Amniotic epithelial cell (primary cell): ENCODE measurements at places on chromosomes 13 and 19.
A peak's percentile ranks its signal among the peaks of the same experiment; 100 is the strongest.

DNA sequence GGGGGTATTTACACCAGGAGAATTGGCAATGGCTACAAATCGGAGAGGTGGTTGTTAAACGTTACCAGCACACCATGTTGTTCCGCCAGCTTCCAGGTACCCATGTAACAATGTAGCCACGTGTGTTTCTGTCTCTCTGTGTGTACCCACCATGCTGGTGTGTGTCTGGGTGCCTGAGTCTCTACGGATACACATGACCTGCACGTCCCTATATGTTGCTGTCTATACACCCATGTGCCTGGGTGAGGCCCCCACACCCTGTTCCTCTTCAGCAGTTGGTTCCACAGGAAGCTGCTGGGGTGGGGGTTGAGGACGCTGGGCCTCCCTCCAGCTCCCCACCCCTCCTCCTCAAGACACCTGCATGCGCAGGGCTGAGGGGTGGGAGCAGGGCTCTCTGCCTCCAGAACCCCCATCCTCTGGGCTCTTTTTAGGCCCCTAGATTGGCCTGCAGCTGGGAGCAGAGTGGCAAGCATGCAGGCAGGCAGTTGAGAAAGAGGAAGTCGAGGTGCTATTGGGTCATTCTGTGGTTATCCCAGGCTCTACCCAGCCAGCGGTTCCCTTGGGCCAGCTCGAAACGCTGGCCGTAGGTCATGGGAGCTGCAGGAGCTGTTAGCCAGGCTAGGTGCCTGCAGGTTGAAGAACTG lies at the start of gene ARHGEF18:
Gene ARHGEF18 (plus strand): TSS at position 351 of the 644 bp plus-strand sequence. CDS start 13,954 bp downstream, outside the sequence.
- DNase-seq = no peak

DNA sequence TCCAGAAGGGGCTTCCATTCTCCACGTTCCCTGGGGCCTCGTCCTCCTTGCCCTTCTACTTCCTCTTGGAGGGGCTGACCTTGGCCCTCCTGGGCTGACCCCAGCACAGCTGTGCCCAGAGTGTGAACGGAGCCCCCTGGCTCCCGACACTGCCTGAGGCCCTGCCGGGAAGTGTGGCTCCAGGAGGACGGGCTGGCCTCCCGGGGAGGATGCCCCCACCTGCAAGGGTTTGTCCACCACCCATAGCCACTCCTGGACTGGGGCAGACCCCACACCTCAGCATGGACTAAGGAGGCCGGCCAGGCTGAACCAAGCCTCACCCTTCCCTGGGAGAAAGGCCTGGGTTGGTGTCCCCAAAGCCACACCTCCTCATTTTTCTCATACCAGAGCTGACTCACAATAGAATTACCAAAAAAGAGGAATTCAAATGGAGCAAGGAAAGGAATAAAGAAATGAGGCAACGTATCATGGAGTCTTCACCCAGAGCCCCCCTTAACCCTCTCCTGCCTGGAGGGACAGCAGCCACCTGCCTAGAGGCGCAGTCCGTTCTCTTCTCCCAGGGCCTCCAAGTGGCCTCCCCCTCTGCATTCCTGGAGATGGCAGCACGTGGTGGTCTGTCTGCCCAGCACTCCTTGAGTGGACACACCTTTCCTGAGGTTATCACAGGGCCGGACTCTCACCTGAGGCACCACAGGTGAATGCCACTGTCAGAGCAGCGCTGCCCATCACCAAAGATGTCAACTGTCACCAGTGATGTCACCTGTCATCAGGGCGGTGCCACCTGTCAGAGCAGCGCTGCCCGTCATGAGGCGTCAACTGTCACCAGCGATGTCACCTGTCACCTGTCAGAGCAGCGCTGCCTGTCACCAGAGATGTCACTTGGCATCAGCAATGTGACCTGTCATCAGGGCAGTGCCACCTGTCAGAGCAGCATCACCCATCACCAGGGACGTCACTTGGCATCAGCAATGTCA lies 3.1 kb upstream of the C13orf46 start:
- peak; percentile 58 for DNase-seq

- DNase-seq = no peak
These were observed 13.6 kb downstream of the GPATCH1 start for GRCh38 chr19:33094436-33095067.

DNA sequence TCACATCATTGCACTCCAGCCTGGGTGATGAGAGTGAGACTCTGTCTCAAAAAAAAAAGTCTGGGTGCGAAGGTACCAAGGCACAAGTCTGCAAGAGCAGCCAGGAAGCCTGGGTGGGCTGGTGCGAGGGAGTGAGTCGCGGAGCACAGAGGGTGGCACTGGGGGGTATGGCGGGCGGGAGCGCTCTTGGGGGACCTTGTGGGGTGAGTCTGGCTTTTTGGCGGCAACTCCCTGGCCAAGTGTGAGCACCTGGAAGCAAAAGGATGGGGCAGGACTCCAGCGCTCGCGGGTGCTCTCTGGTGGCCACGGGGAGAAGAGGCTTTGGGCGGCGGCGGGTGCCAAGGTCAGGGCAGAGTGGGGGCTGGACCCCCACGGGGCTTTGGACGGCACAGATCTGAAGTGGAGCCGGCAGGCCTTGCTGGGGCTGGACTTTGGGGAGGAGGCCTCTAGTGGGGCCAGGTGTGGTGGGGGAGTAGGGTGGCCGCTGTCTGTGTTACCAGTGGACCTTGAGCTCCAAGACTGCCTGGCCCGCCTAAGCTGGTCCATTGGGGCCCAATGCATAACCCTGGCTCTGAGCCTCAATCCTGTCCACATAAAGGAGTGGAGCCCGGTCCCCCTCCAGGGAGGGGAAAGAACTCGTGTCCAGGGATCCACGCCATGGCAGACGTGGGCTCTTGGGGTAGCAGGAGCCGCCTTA lies 1.6 kb downstream of the P2RY11 start:
- DNase-seq = peak; percentile 23

DNA sequence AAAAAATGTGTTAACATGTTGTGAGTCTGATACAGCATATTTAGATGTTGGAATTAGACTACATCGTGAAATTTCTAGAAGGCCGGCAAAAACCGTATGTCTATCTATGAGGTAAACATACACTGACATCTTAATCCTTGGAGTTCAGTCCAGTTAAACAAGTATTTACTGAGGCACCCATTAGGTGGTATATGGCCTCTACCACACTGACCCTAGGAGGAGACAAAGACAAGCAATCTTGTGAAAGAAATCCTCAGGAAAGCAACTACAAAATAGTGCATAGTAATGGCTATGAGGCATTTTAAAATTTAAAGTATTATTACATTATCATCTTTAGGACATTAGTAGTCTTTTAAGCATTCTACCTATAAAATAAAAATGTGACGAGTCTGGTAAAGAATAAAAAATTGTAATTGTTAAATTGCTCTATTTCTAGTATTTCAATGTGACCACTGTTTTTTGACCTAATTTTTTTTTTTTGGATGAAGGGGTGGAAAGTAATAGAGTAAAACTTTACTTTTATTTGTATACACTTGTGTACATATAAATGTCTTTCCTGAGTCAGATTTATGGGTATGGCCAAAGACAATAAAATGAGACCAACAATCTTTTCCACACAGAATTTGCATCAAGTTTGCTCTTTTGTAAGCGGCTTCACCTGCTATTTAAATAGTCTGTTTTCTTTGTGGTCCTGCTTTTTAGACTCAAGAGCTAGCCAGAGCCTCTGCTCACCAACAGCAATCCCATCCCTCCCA lies 50.5 kb downstream of the KATNAL1 start:
- DNase-seq = peak; percentile 59

GRCh38 chr13:98285317-98285716 lies 108.2 kb upstream of the RNF113B start:
- DNase-seq = peak; percentile 37

- DNase-seq = peak; percentile 1
These were observed 1589.1 kb upstream of the SPRY2 start for GRCh38 chr13:81929988-81930387.

- DNase-seq = no peak
These were observed 366 bp upstream of the KL start for GRCh38 chr13:33015791-33016323.

GRCh38 chr19:18290302-18291018 lies 9.0 kb upstream of the JUND start:
- DNase-seq = peak; percentile 49

DNA sequence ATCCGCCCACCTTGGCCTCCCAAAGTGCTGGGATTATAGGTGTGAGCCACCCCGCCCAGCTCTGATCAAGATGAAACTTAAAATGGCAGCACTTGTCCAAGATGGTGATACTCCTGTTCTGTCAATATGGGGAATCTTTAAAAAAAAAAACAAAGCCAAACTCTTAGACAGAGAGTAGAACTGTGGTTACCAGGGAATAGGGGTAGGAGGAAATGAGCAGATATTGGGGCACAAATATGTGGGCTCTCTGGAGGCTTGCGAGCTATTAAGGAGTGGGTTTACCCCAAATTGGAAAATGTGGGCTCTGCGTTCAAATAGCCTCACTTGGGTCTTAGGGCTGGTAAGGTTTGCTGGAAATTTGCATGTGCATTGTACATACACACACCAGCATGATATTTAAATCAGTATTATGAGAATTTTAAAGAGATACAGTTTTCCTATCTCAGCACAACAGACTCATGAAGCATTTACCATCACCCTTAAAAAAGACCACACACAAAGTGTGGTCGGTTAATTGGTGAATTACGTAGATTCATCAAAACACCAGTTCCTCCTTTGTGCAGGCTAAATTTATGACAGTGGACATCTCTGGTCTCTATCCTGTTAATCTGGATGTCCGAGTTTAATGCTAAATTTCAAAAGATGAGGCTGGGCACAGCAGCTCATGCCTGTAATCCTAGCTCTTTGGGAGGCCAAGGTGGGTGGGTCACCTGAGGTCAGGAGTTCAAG lies 11.3 kb downstream of the CD70 start:
- DNase-seq = no peak

GRCh38 chr19:17872251-17873001 lies 681 bp downstream of the SLC5A5 start:
- no peak for DNase-seq

DNA sequence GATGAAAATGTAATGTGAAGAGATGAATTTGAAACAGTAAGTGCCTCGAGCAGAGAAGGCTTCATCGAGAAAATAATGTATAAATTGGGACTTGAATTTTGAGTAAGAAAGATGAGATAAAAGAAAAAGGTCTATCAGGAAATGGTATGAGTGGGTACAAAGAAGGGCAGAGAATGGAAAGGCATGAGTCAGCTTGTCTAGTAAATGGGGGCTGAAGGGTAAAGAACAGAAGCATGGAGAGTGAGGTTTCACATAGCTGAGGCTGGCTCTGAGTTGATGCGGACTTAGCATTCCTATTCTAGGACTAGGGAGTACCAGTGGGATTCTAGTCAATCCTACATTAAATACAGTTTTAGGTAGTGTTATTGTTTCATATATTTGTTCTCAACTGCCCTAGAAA lies 85.8 kb downstream of the ZC3H13 start:
- no peak for DNase-seq

DNA sequence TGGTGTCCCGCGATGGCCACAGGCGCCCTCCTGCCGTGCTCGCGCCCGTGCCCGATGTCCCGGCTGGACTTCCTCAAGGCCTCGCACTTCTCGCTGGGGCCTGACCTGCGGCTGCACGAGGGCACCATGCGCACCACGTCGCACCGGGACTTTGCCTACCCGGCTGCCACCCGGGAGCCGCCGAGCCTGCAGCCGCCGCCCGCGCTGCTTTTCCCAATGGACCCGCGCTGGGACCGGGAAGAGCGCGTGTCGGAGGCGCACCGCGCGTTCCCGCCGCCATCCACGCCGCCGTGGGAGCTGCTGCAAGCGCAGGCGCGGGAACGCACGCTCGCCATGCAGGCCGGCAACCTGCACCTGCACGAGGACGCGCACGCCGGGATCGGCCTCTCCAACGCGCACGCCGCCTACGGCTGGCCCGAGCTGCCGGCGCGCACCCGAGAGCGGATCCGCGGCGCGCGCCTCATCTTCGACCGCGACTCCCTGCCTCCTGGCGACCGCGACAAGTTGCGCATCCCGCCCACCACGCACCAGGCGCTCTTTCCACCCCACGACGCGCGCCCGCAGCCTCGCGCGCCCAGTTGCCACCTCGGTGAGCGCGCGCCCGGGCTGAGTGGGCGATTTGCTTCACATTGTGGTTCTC lies 12.1 kb upstream of the PEX11G start:
- DNase-seq = peak; percentile 56

DNA sequence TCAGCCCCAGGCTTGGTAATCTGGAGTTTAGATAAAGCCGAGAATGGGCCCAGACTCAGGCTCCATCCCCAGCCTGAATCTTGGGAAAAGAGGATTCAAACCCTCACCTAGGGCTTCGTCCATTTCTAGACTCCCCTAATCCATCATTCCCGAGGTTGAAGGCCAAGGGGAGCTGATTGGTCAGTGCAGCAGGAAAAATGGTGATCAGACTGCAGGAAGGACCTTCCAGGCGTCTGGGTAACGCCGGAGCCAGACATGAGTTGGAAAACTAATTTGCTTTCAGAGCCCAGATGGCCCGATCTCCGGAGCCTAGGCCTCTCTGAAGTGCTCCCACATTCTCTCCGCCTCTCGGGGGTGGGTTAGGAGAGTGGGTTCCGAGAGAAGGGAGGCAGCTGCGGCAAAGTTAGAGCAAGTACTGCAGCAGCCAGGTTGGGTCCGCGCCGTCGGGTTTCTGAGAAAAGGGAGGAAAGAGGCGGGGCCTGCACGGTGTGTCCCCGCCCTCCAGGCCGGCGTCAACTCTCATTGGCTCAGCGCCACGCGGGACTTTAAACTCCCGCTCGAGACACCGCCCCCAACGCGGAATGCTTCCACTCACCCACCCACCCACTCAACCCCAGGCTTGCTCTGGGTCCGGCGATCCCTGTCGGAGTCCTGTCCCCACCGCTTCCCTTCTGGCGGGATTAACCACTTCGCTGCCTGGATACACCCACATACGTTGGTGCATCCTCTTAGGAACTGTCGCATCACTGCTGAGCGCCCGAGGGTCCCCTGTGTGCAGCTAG lies 788 bp upstream of the RTBDN start:
- no peak for DNase-seq

GRCh38 chr13:91375116-91375729 lies 23.2 kb upstream of the GPC5 start:
- no peak for DNase-seq

- DNase-seq = peak; percentile 44
These were observed 459.8 kb downstream of the FGF14 start for GRCh38 chr13:101942038-101942437.

DNA sequence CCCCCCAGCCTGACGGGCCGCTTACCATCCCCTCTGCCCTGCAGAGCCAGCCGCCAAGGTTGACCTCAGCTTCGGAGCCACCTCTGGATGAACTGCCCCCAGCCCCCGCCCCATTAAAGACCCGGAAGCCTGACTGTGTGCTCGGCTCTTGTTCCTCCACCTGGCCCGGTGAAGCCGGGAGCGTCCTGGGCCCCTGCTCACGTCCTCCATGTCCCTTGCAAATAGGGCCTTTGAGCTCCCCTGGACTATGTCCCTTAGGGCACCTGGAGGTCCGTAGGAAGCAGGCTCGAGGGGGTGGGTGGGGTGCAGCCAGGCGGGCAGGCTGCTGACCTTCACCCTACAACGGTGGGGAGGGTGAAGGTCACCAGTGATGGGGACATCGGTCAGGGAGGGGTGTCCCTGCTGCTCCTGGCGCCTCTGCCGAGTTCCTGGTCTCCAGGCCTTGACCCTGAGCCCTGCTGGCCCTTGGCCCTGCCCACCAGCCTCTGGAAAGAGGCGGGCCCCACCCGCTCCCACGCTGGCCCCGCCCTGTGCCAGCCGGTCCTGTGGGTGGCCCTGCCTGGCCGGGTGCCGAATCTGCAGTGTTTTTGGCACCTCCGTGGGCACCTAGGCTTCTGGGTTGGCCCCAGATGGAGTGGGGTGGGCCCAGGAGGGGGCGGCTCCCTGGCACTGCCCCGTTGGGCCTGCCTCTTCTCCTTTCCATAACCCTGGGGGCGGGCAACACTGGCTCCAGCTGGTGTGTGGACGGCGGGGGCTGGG lies 3.3 kb downstream of the ATP5F1D start:
- no peak for DNase-seq
